ENCODE measurements at places on chromosomes 3 and 15.

- DNase-seq: no peak
Measured at GRCh38 chr3:16842272-16843270, 42.2 kb upstream of the PLCL2 start.

DNA sequence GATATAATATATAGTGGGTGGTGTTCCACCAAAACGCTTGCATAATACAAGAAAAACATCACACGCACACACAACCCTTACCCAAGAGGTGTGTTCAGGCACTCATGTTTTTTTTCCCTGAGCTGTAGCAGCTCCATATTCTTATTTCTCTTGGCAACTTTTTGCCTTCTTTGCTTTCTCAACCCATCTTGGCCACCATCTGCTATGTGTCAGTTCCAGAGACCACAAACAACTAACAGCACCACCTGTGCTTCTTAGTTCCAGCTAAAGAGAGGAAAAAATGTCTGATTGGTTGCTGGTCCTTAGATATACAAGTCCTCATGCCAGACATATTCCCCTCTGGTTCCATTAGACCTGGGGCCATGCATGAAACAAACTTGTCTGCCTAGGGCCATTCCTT, 11.9 kb downstream of the ACTC1 start:
- no peak for DNase-seq

DNA sequence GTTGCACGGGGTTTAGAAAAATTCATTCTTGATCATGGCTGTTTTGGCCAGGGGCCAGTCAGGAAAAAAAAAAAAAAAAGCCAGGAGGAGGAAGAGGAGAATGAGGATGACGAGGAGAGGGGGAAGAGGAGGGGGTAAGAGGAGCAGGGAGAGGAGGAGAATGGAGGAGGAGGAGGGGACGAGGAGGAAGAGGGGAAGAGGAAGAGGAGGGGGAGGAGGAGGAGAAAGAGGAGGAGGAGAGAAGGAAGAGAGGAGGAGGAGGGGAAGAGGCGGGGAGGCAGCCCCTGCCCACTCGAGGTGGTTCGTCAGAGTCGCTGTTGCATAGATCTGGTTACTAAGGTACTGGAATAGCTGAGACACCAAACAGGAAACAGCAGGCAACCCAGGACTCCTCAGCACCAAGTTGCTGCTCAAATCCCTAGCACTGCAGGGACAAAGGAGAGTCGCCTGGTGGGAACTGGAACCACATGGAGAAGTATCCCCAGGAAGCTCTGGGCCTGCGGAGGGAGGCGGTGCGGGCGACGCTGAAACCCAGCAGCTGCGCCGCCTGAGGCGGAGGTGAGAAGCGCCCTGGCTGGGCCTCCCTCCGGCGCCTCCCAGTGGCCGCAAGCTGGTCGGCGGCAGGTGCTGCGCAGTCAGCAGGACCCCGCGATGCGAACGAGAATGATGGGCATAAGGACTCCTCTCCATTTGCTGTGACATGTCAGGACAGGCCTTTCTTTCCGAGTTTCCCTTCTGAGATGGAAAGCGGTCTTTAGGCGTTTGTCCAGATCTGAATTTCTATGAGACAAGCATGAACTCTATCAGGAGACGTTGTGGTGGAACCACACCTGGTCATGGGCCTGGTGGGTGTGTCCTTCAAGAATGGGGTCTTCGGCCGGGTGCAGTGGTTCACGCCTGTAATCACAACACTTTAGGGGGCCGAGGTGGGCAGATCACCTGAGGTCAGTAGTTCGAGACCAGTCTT, 17.5 kb downstream of the FAM240A start:
- peak; percentile 62 for DNase-seq

DNA sequence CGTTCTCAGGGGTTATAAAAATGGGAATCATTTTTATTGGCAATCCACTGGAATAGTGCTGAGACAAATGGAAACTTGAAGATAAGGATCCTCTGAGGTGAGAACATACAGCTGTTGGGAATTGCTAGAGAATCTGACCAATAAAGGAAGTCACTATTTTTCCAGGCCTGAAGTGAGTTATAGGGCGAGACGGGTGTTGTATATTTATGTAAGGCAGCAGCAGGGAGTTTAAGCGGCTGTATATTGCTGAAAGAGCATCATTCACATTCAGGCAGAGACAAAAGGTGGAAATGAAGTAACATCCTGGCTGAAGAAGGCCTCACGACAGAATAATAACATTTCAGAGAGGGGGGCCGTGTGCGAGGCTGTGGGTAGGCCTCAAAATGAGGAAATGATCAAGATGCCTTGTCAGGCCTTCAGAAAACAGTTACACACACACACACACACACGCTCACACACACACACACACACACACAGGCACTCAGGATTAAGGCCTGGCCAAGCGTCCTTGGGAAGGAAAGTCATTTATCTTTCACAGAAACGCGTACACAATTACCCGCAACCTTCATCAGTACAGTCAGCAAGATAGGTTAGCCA, 964.9 kb upstream of the NR2F2 start:
- no peak for DNase-seq

GRCh38 chr15:35060591-35060990, 24.5 kb downstream of the NANOGP8 start:
- DNase-seq: peak; percentile 33

GRCh38 chr3:157232141-157232540, 72.2 kb upstream of the CCNL1 start:
- no peak for DNase-seq

- DNase-seq: no peak
Measured at GRCh38 chr3:102265720-102266119, 169.1 kb upstream of the ZPLD1 start.

GRCh38 chr3:11582191-11582968, 61.3 kb downstream of the VGLL4 start:
- DNase-seq: peak; percentile 80

GRCh38 chr3:129211345-129211744, 27.6 kb upstream of the CNBP start:
- no peak for DNase-seq

- DNase-seq: no peak
Measured at GRCh38 chr15:75680007-75680789, 32.5 kb downstream of the CSPG4 start.

GRCh38 chr3:138600100-138600745, 6.2 kb upstream of the CEP70 start:
- DNase-seq: no peak

GRCh38 chr15:70269991-70270751, 172.5 kb upstream of the TLE3 start:
- DNase-seq: no peak

GRCh38 chr3:189458528-189458927, 172.7 kb upstream of the TP63 start:
- no peak for DNase-seq

DNA sequence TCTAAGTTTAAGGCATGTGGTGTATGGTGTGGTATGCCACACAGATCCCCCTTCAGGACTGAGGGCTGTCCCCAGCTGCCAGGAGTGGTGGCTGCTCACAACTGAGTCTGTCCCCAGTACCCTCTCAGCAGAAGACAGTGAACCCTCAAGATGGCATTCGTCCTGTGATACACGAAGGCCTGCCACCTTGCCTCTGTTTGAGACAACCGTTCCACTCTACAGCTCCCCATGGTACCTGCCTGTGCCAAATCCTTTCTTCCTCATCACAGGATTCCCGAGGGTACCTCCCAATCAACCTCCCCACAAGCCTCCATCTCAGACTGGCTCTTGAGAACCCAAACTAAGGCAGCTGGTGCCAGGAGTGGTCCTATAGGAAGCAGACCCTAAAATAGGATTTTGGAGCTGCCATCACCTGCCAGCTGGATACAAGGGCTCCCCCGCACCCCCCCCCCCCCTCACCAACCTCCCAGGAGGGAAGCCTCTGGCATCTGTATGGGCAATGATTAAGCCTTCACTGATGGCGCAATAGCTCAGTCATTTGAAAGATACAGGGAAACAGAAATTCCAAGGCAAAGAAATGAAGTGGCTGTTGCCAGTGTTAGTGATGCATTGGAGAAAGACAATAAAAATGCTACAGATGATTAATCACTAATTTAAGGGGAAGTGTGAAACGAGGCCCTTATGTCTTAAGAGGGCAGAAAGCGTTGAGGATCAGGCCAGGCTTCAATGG, 230.0 kb upstream of the LYSMD4 start:
- DNase-seq: no peak

DNA sequence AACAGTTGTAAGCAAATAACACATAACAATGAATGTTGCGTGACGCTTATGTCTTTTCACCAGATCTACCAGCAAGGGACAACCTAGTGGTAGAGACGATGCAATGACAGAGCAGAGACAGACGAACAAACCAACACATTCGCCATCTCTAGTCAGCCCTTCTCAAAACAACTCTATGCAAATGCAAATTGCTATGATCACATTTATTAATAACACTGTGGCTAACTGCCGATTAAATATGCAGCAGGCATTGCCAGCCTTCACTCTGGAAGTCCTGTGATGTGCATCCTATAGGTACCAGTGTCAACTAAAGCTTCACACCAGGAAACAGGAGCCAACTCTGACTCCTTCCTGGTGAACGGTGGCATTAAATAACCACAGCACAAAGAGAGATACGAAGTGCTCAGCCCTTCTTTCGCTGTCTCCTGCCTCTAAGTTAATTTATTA, 94.2 kb downstream of the FOXP1 start:
- no peak for DNase-seq

- no peak for DNase-seq
Measured at GRCh38 chr3:128339491-128340012, 127.1 kb downstream of the DNAJB8 start.

DNA sequence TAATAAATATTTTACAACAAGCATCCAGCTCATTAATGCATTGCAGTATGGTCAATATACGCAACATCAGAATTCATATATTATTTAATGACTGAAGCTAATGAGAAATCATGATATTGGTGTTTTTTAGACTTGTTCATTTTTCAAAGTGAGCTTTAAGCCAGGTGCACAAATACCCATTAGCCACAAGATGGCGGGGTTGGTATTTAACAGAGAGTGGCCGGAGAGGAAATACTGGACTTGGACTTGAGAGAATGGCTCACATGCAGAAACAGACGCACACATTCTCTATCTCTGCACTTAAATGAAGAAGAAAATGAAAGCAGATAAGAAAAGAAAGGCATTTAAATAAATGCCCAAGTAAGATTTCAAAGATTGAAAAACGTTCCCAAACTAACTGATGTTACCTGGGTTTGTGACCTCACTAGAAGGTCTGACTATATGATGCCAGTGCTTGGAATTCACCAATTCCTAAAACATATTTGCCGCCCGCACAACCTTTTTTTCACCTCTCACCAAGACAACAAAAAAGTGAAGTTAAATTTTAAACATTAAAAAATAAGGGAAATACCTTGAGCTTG, 21.2 kb upstream of the CRBN start:
- peak; percentile 80 for DNase-seq

DNA sequence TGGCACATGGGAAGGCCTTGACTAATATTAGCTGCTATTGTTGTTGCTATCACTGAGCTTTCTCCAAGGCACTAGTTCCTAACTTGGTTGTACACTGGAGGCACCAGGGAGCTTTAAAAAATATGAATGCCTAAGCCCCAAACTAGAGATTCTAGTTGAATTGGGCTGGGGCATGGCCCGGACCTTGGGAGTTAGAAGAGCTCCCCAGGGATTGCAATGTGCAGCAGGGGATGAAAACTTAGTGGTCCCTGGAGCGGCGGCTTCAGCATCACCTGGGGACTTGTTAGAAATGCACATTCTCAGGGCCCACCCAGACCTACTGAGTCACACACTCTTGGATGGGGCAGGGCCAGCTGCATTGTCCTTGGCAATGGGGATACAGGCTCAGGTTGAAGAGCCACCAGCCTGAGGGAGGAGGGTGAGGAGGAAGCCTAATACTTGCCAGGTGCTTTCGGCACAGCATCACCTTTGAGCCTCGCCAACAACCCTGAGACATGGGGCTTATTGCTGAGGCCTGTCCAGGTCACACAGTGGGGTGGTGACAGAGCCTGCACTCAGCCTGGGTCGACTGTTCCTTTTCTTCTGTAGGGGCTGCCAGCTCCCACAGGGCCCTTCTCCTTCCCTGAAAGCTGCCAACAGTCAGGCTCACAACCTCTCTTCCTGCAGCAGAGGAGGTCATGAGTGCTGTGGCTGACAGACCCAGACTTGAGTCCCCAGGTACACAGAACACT, 84.5 kb downstream of the ATP2B2 start:
- DNase-seq: peak; percentile 84

Data from cerebellar cortex (tissue), 1 donor.